ENCODE measurements at places on chromosomes 2 and 18.

GRCh38 chr2:32558492-32558891, 69.4 kb upstream of the TTC27 start:
- no peak for DNase-seq

GRCh38 chr18:47490882-47491281, 239.4 kb upstream of the SKOR2 start:
- DNase-seq: no peak

GRCh38 chr2:105449076-105449475, 50.2 kb upstream of the FHL2 start:
- no peak for DNase-seq

- DNase-seq: no peak
Measured at GRCh38 chr2:206001912-206002311, 84.1 kb downstream of the INO80D start.

DNA sequence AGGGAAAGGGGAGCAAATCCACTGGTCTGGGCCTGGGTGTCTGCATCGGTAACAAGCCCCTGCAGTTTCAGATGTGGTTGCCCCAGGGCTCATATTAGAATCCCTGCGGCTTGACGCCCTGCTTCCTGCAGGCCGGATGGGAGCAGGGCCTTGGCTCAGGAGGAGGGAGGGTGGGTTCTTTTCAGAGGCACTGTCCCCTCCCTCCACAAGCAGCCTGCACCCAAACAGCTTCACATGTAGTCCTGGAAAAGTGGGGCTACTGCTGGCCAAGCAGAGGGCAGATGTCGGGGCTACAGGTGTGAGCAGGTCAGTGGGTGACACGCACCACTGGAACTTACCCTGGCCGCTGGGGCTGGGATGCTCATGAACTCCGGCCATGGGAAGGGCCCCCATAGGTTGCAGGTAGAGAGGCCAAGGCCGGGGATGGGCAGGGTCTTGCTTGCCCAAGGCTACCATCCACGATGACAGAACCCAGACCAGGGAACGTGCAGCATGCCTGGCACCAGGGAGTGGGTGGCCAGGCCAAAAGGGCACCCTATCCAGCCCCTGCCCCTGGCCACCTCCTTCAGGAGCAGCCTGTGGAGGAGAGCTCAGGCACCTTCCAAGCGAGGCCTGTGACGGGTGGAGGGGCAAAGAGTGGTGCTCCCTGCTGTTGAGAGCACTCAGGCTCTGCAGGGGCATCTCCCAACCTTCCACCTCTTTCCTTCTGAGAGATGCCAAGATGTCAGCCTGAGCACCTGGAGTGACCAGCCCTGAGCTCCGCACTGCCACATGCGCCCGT, 16.8 kb downstream of the ARID5A start:
- DNase-seq: no peak

GRCh38 chr2:14952400-14952963, 320.0 kb downstream of the LRATD1 start:
- DNase-seq: no peak

GRCh38 chr18:34767601-34768027, 57.5 kb downstream of the DTNA start:
- no peak for DNase-seq
